ENCODE measurements at places on chromosomes 12 and 14.

DNA sequence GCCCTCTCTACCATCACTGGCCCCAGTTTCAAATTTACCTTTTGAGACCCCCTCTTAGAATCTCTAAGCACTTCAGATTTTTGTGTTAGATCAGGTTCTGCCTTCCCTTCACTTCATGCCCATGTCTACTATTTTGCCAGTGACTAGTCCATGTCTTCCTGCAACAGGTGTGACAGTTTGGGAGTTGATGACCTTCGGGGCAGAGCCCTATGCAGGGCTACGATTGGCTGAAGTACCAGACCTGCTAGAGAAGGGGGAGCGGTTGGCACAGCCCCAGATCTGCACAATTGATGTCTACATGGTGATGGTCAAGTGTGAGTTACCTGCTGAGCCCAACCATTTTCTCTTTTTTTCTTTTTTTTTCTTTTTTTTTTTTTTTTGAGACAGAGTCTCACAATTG lies 5.8 kb upstream of the PA2G4 start:
- DNase-seq = no peak

DNA sequence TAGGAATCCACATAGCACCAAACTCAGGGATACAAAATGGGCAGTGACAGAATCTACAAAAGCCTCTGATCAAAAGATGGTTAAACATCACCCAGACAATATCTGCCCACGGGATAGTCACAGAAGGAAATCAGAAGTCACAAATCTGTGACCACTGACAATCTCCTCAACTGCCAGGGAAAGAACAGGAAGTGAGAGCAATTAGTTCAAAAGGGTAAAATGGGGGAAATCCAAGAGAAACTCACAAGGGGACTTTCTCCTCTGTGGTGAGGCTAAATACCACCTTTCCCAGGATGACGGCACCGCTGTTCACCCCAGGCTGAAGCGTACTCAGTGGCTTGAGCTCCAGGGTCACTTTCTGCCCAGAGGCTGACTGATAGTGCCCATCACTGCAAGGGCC lies 10.7 kb downstream of the TTC5 start:
- DNase-seq = no peak

DNA sequence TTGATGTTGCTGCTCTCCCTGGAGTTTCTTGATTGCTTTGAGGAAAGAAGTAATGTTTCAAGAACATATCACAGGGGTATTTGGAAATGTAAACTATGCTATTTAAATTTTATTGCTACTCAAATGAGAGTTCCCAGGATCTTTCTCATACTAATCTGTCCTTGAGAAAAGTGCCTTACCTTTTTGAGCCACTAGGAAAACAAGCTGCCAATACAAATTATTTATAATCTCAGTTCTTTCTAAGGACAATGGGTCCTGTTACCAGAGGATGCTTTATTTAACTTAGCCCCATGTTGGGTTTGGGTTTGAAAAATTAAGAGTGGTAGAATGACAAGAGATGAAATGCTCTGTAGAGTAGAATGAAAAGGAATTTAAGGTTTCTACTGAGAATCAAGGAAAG lies 258.2 kb upstream of the PRKD1 start:
- no peak for DNase-seq

- DNase-seq = peak; percentile 51
These were observed 188.3 kb upstream of the C14orf180 start for GRCh38 chr14:104390941-104391901.

- no peak for DNase-seq
These were observed 21.2 kb downstream of the TMED10 start for GRCh38 chr14:75155169-75155568.

DNA sequence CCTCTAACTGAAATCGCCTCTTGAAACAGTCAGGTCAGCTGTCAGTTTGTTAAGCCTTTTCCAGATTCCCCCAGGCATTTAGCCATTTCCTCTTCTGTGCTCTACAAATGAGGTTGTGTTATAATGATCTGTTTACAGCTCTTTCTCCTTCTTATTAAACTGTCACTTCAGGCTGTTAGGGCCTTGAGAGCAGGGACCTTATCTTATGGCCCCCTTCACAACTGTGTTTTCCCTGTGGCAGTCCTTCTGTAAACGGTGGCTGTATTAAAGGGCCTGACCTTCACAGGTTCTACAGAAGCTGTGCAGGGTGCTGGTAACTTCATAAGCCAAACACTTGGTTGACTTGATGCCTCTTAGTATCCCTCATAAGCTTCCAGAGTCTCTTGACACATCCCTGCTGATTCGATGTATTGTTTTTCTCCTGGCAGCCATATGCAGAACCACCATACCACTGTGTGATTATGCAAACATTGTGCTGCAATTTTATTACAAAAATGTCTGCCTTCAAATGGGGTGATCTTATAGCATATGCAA lies 104.7 kb downstream of the PLEKHA5 start:
- peak; percentile 13 for DNase-seq

DNA sequence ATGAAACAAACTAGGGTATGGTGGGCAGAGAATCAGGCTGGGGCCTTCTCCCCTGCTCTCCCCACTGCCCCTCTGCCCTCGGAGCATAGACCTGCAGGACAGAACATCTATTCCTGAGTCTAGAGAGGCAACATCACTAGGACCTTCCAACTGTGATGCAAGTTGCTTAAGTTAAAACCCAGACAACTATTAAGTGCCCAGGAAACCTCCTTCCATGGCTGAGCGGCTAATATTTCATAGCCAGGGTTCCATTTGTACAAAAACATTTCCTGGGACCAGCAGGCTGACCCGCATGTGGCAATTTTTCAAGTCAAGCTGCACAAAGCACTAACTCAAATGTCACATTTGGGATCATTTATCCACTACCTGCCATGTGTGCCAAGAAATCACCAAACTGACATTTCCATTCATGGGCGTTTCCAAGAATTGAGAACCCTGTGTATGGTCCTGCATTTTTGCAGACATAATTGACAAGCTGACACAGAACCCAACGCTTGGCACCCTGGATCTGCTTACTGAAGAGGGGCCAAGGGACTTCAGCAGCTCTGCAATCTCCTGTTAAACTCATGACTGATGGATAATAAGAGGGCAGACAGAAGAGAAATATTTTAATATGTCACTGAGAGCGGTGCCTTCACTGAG lies 32.7 kb downstream of the NT5DC3 start:
- no peak for DNase-seq

- no peak for DNase-seq
These were observed 155.4 kb upstream of the ARHGAP5 start for GRCh38 chr14:31921721-31922120.

GRCh38 chr14:70555890-70556289 lies 21.1 kb upstream of the ADAM20 start:
- DNase-seq = no peak

DNA sequence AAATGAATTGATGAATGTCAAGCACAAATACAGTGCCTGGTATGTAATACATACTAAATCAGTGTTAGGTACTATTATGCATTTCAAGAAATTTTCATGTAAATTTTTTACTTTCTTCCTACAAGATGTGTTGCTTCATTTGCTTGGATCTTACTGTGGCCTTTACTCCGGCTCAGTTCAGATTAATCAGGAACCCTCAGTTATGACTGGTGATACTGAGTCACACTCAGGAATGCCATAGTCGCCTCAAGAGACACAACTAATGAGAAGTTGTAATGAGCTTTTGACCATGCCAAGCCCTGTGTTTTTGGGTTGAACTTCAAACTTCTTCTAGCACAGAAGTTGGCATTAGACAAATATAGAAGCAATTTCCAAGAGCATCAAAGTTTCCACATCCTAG lies 96.0 kb downstream of the TGFB3 start:
- no peak for DNase-seq

DNA sequence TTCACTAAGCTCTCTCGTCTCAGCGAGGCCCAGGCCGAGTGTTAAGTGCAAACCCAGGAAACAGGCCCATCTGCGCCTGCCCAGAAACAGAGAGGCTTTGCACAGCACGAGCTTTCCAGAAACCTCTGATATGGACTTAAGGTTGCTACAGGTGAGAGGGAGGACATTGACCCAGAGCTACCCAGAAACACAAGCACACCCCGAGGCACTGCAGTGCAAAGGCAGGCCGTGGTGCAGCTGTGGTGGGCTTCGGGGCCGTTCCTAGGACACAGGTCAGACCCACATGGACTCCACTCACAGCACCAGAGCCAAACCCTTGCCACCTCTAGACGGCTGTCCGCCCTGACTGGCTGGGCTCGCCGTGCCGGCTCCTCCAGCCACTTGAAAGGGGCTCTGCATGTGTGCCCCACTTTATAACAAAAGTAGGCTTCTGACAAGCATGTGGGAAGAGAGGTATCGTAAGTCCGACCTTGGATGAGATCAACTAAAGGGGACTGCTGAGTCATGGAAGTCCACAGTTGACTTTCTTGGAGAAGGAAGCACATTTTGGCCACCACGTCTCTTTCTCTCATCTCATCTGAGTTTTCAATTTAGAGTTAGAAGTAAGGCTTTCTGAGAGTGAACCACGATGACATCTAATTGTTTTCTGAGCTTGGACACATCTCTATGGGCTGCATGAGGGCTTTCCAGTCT lies 38.2 kb downstream of the CACNA2D4 start:
- no peak for DNase-seq
